Breast epithelium (tissue), 4 donors: ENCODE measurements at places on chromosomes 1 and 21. TPM values are rescaled to one million over a fixed set of nuclear protein-coding genes. Genes with fewer than 3 reads are reported as not detected.
A peak's percentile ranks its signal among the peaks of the same experiment; 100 is the strongest.

GRCh38 chr1:193434319-193434718, 247.9 kb upstream of the B3GALT2 start:
- H3K4me3 ChIP-seq: no peak overlapping the region
- H3K4me1 ChIP-seq: no peaks in the 10 kb centered on the region
- H3K27ac ChIP-seq: no peak overlapping the region
- no peaks in the 10 kb centered on the region for H3K27me3 ChIP-seq
- H3K36me3 ChIP-seq: no peaks in the 10 kb centered on the region

GBP2 gene
- total RNA-seq: 53.0 TPM

DNA sequence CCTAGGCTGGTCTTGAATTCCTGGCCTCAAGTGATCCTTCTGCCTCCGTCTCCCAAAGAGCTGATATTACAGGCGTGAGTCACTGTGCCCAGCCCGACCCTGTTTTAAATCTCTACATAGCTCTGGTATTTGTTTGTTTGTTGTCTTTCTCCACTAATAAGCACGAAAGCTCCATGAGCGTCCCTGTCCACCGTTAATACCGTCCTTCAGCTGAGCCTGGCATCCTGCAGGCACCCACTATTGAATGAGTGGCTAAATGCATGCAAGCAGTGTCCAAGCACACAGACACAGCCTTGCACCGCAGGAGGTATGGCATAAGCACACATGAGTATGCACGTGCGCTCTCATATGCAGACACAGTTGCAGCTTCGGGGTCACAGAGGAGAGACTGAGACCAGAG, 4.5 kb upstream of the COL16A1 start:
- DNase-seq: no peak
- H3K36me3 ChIP-seq: no peaks in the 10 kb centered on the region

GRCh38 chr1:19528438-19528837, 43.1 kb upstream of the CAPZB start:
- H3K4me3 ChIP-seq: no peak overlapping the region
- no peak overlapping the region for H3K27ac ChIP-seq
- no peaks in the 10 kb centered on the region for H3K36me3 ChIP-seq
- no peaks in the 10 kb centered on the region for H3K4me1 ChIP-seq
- no peak for DNase-seq

DNA sequence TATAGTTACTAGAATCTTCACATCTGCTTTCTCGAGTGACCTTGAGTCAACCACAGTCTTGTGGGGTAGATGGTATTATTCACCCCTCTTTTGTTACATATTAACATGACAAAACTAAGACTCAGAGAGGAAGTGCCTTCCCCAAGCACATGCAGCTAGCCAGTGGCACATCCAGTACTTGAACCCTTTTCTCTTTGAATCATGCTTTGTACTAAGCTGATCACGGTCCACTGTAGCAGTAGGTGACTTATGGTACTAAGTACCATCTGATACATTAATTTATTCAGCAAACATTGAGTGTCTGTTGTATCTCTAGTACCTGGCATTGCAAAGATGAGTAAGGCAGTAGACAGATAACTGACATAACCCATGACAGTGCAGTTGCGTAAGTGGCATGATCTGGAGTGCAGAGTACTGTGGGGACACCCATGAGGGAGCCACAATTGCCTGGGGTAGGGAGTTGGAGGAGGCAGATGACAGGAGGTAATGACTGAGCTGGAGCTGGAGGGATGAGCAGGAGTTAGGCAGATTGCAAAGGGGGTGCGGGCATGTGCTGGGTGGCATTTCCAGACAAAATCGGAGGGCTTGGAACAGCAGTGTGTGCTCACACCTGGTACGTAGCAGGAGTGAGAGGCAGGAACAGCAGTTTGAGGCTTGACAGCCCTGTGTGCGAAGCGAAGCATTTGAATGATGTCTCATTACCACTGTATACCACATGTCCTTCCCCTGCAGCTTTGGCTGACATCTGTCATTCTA, 29.8 kb downstream of the UCK2 start:
- H3K4me3 ChIP-seq: no peak overlapping the region
- no peak overlapping the region for H3K27ac ChIP-seq
- H3K4me1 ChIP-seq: peaks cover 7% of the 10 kb centered on the region
- H3K27me3 ChIP-seq: no peaks in the 10 kb centered on the region
- no peak for DNase-seq

- H3K36me3 ChIP-seq: no peaks in the 10 kb centered on the region
- H3K27me3 ChIP-seq: no peaks in the 10 kb centered on the region
- no peak for DNase-seq
- H3K27ac ChIP-seq: peak overlapping the region; percentile 35
- no peaks in the 10 kb centered on the region for H3K4me1 ChIP-seq
Measured at GRCh38 chr1:29416267-29417146, 180.2 kb downstream of the PTPRU start.

FCRL2 gene
- total RNA-seq: under 0.01 TPM

- no peaks in the 10 kb centered on the region for H3K27me3 ChIP-seq
- no peaks in the 10 kb centered on the region for H3K36me3 ChIP-seq
- peak; percentile 59 for DNase-seq
- peak overlapping the region; percentile 31 for H3K27ac ChIP-seq
- no peak overlapping the region for H3K4me3 ChIP-seq
Measured at GRCh38 chr1:93775224-93775623, 93.6 kb upstream of the BCAR3 start.

GRCh38 chr21:44854391-44854663, 19.2 kb downstream of the PTTG1IP start:
- peaks cover 4% of the 10 kb centered on the region for H3K4me1 ChIP-seq
- H3K27ac ChIP-seq: no peak overlapping the region
- H3K27me3 ChIP-seq: no peaks in the 10 kb centered on the region
- H3K4me3 ChIP-seq: no peak overlapping the region

- H3K4me3 ChIP-seq: no peak overlapping the region
- no peaks in the 10 kb centered on the region for H3K27me3 ChIP-seq
- no peak overlapping the region for H3K27ac ChIP-seq
- no peaks in the 10 kb centered on the region for H3K4me1 ChIP-seq
Measured at GRCh38 chr1:41806472-41807155, 112.1 kb downstream of the HIVEP3 start.

- H3K4me1 ChIP-seq: no peaks in the 10 kb centered on the region
- no peak overlapping the region for H3K27ac ChIP-seq
- no peak for DNase-seq
Measured at GRCh38 chr1:172121081-172121717, 279.9 kb downstream of the DNM3 start.

DNA sequence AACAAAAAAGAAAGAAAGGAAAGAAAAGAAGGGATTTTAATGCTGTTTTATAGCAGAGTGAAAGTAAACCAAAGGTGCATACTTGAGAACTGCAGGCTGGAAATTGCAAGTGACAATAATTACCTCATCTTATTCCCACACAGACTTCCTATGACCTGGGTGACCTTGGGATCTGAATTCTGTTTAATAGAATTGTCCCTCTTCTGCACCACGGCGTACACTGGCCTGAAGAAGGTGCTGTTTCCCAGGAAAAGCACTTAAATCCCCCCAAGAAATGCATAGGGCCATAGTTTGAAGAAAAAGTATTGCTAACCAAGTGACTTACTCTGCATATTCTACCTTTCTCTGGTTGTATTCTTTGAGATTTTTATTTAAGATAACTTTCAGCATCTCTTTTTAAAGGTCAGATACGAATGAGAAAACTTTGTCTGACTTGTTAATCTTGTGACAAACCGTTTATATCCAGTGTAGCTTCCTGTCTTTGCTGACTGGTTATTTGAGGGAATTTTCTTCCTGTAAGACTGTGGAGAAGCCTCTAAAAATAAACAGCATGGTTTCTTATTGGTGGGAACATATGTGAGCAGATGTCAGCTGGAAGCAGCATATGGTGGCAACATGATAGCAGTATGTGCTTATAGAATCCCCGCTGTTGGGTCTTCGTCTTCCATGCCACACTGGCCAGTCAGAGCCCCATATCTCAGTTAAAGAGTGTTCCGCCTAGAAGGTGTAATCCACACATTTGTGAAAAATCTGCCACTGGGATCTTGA, 16.3 kb downstream of the TGFB2 start:
- no peak overlapping the region for H3K4me3 ChIP-seq
- no peaks in the 10 kb centered on the region for H3K36me3 ChIP-seq
- H3K27ac ChIP-seq: no peak overlapping the region
- DNase-seq: no peak

MRPL24 gene
- 63.9 TPM for total RNA-seq

ICOSLG gene
- total RNA-seq: 2.6 TPM

CPLANE2 gene
- total RNA-seq: 9.5 TPM

AIM2 gene
- 1.6 TPM for total RNA-seq

GRCh38 chr1:158333405-158334155, 2.2 kb upstream of the CD1B start:
- no peaks in the 10 kb centered on the region for H3K27me3 ChIP-seq
- no peak overlapping the region for H3K4me3 ChIP-seq
- no peaks in the 10 kb centered on the region for H3K36me3 ChIP-seq
- DNase-seq: no peak
- H3K4me1 ChIP-seq: no peaks in the 10 kb centered on the region

DNA sequence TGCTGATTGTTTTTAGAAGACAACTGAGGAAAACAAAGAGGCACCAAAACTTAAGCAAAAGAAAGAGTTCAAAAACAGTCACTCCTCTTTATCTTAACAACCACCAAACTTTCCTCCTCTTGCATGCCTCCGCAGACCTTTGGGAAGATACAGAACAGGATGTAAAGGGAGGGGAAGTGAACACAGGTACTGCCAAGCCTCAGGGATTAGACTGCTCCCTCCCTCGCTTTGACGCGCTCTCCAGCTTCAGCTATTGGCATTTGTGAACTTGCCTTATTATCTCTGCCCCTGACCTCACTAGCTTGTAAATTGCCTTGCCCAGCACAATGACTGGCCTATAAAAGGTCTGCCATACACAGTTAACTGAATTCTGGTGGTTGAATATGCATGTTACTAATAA, 4.8 kb upstream of the SRP9 start:
- H3K27me3 ChIP-seq: no peaks in the 10 kb centered on the region
- H3K4me3 ChIP-seq: peak overlapping the region; percentile 14
- H3K4me1 ChIP-seq: peaks cover 4% of the 10 kb centered on the region
- DNase-seq: no peak
- H3K27ac ChIP-seq: peak overlapping the region; percentile 87

SHISAL2A gene
- not detected for total RNA-seq

TMEM201 gene
- 5.0 TPM for total RNA-seq

OR2L13 gene
- 0.29 TPM for total RNA-seq

TFF1 gene
- not detected for total RNA-seq

GRCh38 chr1:213989002-213989855, 1.5 kb downstream of the PROX1 start:
- H3K4me3 ChIP-seq: peak overlapping the region; percentile 65
- H3K27me3 ChIP-seq: no peaks in the 10 kb centered on the region
- H3K4me1 ChIP-seq: no peaks in the 10 kb centered on the region
- no peaks in the 10 kb centered on the region for H3K36me3 ChIP-seq
- H3K27ac ChIP-seq: peak overlapping the region; percentile 83

GRCh38 chr1:210770396-210770984, 363.5 kb downstream of the KCNH1 start:
- H3K4me3 ChIP-seq: no peak overlapping the region
- H3K27ac ChIP-seq: no peak overlapping the region
- no peaks in the 10 kb centered on the region for H3K36me3 ChIP-seq

GRCh38 chr1:109578947-109579443, 30.6 kb downstream of the GNAI3 start:
- no peaks in the 10 kb centered on the region for H3K4me1 ChIP-seq
- no peak for DNase-seq
- H3K27me3 ChIP-seq: no peaks in the 10 kb centered on the region
- H3K4me3 ChIP-seq: no peak overlapping the region
- H3K27ac ChIP-seq: no peak overlapping the region

CCDC17 gene
- 5.7 TPM for total RNA-seq

MROH7 gene
- total RNA-seq: 0.66 TPM

DNA sequence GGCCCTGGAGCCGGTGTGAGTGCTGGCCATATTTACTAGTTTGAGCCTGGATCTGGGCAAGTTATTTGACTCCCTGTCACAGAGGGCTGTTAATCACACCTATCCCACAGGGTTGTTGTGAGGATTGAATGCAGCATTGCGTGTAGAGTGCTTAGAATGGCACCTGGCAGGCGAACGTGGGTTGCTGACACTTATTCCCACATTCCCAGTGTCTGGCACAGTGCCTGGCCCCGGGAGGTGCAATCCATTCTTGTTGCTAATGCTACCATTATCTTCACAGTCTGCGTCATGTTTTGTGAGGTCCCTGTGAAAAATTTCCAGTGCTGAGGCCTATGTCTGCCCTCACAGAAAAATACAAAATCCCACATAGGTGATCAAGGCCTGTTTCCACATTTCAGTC, 66.1 kb downstream of the CD2 start:
- H3K4me3 ChIP-seq: no peak overlapping the region
- H3K36me3 ChIP-seq: no peaks in the 10 kb centered on the region
- H3K27ac ChIP-seq: no peak overlapping the region
- DNase-seq: peak; percentile 32
- no peaks in the 10 kb centered on the region for H3K4me1 ChIP-seq

- no peak overlapping the region for H3K4me3 ChIP-seq
- H3K27ac ChIP-seq: no peak overlapping the region
- H3K27me3 ChIP-seq: no peaks in the 10 kb centered on the region
- H3K36me3 ChIP-seq: no peaks in the 10 kb centered on the region
- no peaks in the 10 kb centered on the region for H3K4me1 ChIP-seq
- no peak for DNase-seq
Measured at GRCh38 chr1:30747033-30748008, 10.3 kb downstream of the LAPTM5 start.

GRCh38 chr1:20823845-20824244, 36.7 kb upstream of the HP1BP3 start:
- H3K27ac ChIP-seq: no peak overlapping the region
- DNase-seq: no peak
- H3K27me3 ChIP-seq: no peaks in the 10 kb centered on the region
- H3K4me3 ChIP-seq: no peak overlapping the region
- no peaks in the 10 kb centered on the region for H3K4me1 ChIP-seq

DNA sequence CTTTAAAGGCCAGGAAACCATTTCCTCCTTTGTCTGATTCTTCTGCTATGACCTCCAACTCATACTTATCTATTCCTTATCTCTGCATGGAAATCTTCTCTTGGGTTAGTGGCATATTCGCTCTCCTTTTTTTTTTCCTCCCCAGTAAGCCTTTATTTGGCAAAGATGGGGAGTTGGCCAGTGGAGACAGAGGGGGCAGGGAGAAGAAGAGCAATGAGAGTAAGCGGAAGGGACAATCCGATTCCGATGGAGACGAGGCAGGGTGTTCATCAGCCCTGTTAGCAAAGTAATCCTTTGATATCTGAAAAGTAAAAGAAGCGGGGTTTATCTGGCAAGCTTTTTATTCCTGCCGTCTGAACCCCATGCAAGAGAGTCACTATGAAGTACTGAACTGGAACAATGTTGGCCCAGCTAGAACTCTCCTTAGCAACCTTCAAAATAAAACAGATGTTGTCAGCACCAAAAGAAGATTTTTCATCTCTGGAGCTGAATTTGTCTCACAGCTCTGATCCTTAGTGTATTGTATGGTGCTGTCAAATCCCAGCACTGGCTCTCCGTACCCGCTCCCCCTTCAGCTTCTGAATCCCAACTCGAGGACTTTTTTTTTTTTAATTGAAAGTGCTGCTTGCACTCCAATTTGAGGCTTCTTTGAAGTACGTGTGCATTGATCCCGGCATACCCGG, 40.9 kb downstream of the PTGFRN start:
- H3K36me3 ChIP-seq: no peaks in the 10 kb centered on the region
- H3K27ac ChIP-seq: peak overlapping the region; percentile 76
- no peak overlapping the region for H3K4me3 ChIP-seq
- DNase-seq: no peak
- H3K27me3 ChIP-seq: no peaks in the 10 kb centered on the region
- no peaks in the 10 kb centered on the region for H3K4me1 ChIP-seq

LIN28A gene
- total RNA-seq: not detected
